ENCODE measurements at places on chromosomes 7 and 10.

GRCh38 chr10:6201516-6201975, 1.2 kb upstream of the PFKFB3 start:
- no peak for DNase-seq

DNA sequence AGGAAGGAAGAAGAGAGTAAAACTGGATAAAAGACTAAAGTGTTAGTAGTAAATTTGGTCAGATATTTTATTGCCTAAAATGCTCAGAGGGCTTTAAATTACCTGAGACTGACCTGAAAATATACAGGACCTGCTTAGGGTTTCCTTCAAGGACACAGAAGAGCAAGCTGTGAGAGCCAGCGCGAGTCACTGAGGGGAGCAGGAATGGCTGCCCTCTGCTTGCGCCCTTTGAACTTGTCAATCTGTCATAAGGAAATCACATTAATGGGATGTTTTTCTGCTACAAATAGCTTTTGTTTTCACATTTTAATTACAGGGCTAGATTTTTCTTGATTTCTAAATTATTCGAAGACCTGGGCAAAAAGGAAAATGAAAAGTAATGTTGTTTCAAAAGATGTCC, 26.9 kb downstream of the DNAJB9 start:
- DNase-seq = no peak

- no peak for DNase-seq
Measured at GRCh38 chr10:121999301-121999700, 10.3 kb downstream of the TACC2 start.

DNA sequence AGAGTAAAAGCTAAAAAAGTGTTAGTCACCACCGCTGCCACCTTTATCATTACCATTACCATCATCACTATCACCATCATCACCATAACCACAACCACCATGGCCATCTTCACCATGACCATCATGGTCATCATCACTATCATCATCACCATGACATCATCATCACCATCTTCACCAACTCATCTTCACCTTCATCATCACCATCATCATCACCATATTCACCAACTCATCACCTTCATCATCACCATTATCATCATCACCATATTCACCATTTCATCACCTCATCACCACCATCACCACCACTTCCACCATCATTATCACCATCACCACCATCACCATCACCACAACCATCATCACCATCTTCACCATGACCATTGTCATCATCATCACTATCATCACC, 46.5 kb upstream of the PDGFA start:
- no peak for DNase-seq

DNA sequence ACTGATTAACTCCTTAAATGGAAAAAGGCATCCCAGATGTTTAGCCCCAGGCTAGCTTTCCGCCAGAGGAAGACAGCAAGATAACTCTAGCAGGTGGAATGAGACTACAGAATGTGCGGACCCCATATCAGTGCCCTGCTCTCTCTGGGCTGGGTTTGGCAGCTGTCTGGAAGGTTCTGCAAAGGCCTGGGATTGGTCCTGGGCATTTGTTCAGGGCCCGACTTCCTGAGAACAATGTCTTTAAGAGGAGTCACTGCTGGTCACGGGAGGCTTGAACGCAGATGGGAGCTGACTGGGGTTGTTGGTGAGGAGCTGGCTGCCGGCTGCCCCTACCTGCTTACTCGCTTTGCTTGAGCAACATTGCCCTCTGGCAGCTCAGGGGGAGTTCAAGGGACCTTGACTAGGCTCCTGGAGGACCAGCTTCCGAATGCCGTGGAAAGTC, 130.6 kb upstream of the BTBD16 start:
- DNase-seq = no peak

- DNase-seq = no peak
Measured at GRCh38 chr7:3282457-3282856, 18.6 kb upstream of the SDK1 start.

DNA sequence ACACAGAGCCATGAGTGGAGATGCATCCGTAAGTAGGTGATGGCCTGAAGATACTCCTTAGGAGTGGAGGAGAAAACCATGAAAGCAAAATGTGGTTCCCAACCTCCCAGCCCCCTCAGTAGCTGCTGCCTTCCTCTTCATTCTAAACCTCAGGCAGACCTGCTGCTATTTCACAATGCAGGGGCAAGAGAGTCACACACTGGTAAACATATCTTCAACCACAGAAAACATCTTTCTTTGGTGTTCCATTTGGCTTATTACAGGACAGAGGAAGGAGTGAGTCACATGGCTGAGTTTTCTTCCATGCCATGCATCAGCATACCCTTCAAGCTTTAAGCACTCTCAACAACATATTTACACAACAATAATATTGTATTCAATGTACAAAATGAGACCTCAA, 342.1 kb downstream of the BMPER start:
- DNase-seq = no peak

GRCh38 chr10:26573674-26574073, 123.8 kb upstream of the PDSS1 start:
- DNase-seq = no peak

DNA sequence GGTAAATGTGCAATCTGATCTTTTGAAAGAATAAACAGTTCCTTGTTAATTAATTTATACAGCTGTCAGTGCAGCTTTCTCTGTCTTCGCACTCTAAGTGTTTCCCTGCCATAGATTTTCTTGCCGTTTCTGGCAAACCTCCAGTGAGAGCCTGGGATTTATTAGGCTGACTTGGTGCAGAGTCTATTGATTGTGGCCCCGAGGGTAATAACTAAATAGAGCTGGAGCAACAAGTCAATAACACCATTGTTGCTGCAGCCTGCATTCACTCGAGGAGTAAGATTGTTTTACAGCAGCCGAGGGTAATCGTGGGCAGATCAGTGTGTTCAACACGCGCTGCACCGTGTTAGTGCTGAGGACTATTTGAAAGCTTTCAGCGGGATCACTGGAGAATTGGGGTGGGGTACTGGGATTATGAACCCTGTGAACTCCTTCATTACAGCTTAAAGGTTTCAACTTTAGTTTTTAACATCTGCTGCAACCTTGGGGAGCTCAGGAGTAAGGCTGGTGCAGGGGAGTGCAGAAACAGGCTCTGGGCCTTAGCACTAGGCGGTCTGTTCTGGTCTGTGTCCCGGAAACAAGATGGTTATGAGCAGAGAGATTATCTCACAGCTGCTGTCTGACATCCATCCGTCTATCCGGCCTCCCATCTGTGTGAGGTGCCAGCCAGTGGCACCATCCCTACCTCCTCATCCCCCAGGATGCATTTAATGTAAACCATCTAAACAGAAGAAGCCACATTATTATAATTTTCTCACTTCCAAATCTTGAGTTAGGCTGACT, 174.0 kb upstream of the TCF7L2 start:
- peak; percentile 56 for DNase-seq

GRCh38 chr10:88881922-88882645, 2.0 kb downstream of the STAMBPL1 start:
- no peak for DNase-seq

DNA sequence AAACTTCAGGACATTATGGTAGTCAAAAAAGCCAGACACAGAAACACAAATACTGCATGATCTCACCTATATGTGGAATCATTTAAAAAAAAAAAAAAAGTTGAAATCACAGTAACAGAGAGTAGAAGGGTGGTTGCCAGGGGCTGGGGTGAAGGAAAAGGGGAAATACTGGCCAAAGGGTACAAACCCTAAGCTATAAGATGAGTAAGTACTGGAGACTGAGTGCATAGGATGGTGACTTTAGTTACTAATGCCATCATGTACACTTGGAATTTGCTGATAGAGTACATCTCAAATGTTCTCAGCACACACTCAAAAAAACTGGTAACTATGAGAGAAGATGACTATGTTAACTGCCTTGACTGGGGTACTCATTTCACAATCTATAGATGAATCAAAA, 39.9 kb downstream of the JCAD start:
- no peak for DNase-seq

- DNase-seq = no peak
Measured at GRCh38 chr7:114857605-114858004, 64.3 kb upstream of the MDFIC start.

- DNase-seq = no peak
Measured at GRCh38 chr10:78898341-78899097, 170.2 kb upstream of the ZMIZ1 start.

DNA sequence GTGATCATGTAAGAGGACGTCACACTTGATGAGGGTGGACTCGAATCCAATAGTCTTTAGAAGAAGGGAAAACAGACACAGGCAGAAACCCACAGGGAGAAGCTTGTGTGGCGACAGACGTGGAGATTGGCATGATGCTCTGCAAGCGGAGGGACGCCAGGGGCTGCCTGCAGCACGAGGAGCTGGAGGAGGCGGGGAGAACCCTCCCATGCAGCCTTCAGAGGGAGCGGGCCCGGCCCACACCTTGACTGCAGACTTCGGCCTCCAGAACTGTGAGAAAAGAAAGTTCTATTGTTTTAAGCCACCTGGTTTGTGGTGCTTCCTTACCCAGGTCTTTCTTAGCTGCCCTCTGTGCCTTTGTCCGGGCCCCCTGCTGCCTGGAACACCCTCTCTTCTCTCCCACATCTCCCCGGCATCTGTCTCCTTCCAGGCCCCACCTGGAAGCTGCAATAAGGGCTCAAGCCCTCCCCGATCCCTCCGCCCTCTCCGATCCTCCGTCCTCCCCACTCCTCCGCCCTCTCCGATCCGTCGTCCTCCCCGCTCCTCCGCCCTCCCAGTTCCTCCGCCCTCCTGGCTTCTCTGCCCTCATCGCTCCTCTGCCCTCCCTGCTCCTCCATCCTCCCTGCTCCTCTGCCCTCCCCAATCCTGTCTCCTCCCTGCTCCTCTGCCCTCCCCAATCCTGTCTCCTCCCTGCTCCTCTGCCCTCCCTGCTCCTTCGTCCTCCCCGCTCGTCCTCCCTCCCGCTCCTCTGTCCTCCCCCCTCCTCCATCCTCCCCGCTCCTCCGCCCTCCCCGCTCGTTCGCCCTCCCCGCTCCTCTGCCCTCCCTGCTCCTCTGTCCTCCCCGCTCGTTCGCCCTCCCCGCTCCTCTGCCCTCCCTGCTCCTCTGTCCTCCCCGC, 17.4 kb upstream of the PRKAG2 start:
- no peak for DNase-seq

DNA sequence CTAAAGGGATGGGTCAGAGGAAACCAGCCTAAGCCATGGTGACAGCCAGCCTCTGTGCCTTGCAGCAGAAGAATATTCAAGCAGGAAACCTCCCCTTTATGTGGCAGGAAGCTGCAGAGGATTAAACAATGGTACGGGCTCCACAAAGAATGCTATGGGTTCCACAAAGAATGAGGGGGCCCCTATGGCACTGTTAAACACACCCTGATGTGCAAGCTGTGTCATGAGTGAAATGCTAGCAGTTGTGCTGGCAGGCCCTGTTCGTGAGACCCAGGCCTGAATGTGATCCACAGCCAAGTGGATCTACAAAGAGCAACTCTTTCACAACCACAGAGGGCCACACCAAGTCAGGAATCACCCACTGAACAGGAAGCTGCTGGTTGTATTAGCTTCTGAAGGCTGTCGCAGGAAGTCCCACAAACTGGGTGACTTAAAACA, 68.9 kb downstream of the MYOF start:
- DNase-seq = no peak

- no peak for DNase-seq
Measured at GRCh38 chr10:1189166-1190051, 133.2 kb downstream of the WDR37 start.

DNA sequence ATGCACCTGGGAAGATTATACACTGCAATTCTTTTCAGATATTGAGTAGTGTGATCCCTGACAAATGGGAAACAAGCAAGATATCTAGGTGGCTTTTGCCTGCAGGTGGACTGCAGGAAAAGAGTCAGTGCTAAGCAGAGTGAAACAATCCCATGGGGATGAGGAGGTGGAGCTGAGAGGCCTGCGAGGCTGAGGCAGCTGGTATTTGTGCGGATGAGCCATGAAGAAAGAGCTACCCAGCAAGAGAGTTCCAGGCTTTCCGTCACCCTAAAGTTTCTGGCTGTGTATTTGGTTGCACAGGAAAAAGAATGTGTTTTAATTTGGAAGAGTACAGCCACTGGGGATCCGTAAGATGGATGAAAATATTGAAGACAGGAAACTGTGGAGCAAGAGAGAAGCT, 714.1 kb upstream of the COBL start:
- no peak for DNase-seq

- no peak for DNase-seq
Measured at GRCh38 chr10:128971374-128972035, 495.5 kb upstream of the MGMT start.

DNA sequence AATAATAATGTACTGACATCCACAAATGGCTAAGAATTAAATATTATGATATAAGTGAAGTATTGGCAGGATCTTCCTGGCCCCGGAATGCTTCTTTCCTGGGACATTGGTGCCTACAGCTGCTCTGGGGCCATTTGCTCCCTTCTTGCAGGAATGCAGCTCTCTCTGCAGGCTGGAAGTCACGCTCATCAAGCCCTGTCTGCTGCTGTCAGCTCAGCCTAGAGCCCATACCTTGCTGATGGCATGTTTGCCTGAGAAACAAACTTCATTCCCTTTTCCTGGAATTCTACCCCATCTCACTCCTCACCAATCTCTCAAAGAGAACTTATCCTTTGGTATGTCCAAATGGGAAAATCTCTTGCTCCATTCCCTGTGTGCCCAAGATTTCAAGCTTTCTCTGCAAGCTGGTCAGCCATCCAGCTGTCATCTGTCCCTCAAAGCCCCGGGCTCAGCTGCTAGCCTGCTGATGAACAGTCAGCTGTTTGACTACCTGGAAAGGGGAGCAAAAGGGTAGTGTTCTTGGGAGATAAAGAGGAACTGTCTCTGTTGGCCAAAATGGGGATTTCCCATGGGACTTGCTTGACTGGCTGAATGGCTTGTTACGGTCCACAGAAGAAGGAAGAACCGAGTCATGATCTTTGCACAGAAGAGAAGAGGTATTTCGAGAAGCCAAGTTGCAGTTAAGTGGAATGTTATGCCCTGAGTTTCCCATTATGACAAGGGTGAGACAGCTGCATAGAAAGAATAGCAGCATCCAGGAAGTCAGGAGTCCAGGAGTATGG, 12.0 kb upstream of the RASSF4 start:
- DNase-seq = no peak

GRCh38 chr7:140607441-140607989, 33.1 kb downstream of the DENND2A start:
- peak; percentile 77 for DNase-seq

- DNase-seq = no peak
Measured at GRCh38 chr7:77288676-77289320, 89.2 kb upstream of the FGL2 start.

DNA sequence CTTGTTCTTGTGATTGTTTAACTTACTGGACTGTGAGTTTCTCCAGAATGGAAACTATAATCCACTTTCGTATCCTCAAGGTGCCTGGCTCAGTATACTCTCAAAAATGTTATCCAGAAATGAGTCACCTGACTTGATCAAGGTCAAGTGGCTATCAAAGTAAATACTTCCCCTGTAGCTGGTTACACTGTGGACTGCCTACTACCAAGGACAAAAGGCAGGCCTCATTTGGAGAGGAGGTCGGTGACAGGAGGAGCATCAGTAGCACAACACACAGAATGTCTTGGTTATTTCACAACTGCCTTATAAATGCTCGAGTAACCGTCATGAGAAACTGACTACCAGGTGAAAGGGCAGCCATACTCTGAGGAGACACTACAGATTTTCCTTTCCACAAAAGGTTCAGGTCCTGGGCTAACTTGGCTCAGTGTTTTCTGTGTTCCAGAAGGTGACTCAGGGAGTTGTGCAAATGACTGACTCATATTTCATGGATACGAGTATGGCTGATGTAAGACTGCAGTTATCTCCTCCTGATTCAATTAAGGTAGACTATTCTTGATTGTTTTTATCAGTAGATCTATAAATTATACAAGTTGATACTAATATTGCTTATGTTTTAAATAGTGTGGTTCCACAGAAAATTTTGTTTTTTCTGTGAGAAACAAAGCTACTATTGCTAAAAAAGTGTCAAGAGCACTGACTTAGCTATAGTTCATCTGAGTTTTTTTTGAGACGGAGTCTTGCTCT, 4.2 kb upstream of the CCNY start:
- no peak for DNase-seq
